ENCODE measurements at places on chromosomes 5 and 9.

GRCh38 chr9:75962013-75962661 is 71.7 kb downstream of the PCSK5 start:
- no peak for DNase-seq

DNA sequence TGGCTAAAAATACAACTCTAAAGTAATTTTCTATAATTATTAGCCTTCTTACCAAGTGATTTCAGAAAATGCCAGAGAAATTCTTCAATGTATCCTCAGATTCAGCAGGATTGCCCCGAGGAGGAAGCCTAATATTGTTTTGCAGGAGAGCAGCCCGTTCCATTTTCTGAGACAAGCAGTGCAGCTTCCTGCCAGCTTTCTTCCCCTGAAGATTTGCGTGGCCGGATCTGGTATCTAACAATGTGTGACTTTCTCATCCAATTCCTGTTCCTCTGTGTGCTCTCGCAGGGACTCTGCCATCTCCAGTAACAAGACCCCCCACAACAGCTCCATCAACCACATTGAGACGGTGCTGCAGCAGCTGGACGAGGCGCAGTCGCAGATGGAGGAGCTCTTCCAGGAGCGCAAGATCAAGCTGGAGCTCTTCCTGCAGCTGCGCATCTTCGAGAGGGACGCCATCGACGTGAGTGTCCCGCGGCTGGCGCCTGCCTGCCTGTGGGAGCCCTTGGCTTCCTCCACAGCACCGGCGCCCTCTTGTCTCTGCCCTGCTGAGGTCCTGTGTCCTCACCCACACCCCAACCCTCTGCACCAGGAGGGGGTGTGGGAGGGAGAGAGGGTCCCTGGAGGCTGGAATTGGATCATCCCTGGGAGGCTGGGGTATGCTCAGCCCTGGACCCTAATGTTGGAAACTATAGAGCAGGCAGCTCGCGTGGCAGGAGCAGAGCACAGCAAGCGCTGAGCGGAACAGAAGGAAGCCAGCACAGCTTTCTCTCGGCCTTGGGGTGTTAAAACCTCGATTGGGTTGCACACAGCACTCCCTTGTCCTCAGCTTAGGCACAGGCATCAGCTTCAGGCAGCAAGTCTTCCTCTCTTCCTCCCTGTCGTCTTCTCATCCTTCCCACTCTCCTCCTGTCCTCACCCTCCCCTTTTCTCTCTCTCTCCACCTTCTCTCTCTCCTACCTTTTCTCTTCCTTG is 216.2 kb downstream of the TRIO start:
- no peak for DNase-seq

GRCh38 chr5:23506329-23507236 is 826 bp upstream of the PRDM9 start:
- no peak for DNase-seq

DNA sequence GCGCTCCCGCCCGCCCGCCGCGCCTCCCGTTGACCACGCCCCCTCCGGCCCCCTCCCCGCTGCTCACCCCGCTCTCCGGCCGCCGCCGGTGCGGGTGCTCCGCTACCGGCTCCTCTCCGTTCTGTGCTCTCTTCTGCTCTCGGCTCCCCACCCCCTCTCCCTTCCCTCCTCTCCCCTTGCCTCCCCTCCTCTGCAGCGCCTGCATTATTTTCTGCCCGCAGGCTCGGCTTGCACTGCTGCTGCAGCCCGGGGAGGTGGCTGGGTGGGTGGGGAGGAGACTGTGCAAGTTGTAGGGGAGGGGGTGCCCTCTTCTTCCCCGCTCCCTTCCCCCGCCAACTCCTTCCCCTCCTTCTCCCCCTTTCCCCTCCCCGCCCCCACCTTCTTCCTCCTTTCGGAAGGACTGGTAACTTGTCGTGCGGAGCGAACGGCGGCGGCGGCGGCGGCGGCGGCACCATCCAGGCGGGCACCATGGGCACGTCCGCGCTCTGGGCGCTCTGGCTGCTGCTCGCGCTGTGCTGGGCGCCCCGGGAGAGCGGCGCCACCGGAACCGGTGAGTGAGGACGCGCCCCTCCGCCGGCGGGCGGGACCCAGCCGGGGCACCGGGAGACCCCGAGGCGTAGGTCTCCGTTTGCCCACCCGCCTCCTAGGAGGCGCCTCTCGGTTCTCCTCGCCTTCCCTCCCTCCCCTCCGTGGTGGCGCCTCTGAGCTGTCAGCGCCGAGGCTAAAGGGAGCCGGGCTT is at the start of gene VLDLR:
Gene VLDLR, plus strand, starts transcription at position 66 of the 739 bp plus-strand sequence. Its CDS starts 403 bp downstream, at position 469.
- DNase-seq = no peak

GRCh38 chr5:1800472-1801221 is 560 bp upstream of the NDUFS6 start:
- DNase-seq = no peak
